HT-29 (cell line): ENCODE measurements at places on chromosomes 2 and 18. TPM values are rescaled to one million over a fixed set of nuclear protein-coding genes. Genes with fewer than 3 reads are reported as not detected.

GRCh38 chr2:107585851-107586250 lies 240.8 kb upstream of the RGPD4 start:
- no peak for DNase-seq

DNA sequence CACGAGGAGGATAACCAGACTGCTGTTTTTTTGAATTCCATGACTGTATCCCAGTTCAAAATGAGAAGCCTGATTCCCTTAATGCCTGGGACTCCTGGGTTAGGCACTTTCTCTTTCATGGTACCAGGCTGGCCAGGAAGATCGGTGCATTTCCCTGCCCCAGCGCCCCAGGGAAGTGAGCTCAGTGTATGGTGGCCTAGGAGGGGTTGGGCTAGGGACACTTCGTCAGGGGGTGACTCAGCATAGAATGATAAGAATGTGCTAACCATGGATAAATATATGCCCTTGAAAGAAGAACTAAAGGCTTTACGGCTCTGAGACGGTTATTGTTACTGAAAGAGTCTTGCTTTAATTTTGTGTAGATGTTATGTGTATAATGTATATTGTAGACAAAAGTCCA lies 27.5 kb upstream of the FAM237A start:
- no peak for DNase-seq

DNA sequence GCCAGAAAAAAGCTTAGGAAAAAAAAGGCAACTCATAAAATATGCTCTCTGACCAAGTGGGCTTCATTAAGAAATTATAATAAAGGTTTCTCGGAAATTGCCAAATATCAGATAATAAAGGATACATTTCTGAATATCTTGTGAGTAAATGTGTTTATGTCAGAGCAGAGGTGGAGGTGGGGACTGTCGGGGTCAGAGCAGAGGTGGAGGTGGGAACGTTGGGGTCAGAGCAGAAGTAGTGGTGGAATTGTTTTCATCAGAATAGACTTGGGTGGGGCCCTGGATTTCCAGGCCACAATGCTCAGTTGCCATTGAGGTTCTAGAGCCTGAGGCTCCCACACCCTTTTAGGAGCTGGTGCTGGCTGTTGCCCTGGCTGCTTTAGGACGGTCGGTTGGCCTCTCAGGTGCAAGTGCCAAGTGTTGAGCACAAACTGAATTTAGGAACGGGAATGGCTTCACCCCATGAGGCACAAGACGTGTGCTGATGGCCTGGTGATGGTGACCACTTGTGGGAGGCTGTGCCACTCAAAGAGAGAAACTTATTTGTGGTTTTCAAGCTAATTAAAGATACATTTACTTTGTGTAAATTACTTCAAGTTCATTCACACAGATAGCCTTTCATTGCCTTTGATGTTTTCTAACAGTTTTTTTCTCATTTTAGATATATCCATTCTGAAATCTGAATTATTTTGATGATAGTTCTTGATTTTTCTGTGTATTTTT lies 131.5 kb downstream of the ATP9B start:
- DNase-seq, result no peak

DNA sequence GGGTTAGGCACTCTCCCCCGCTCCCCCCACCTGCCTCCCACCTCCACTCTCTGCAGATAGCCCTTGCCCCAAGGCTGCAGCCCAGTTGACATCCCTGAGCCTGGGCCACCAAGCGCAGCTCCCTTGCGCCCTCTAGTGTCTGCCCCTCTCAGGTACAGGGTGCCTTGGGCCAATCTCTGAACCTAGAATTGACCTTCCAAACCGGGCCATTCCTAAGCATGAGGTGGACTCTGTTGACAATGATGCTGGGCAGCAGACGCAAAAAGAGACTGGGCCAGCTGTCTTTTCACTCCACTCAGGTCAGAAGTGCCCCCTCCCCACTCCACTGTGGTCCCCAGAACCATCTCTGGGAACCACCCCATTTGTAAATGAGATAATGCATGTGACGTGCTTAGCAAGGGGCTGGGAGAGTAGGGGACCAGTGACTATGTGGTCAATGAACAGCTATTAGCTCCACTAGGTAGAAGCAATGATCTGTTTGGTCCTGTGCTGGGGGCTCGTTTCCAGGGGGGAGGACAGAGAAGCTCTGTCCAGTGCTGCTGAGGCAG lies 43.3 kb upstream of the PLB1 start:
- peak; percentile 77 for DNase-seq

The RNF125 gene
- total RNA-seq, result 1.7 and 2.1 TPM in 2 replicates

The LINC00305 gene
- total RNA-seq, result not detected in 2 replicates

The AGXT gene
- total RNA-seq, result 1.6 and 3.0 TPM in 2 replicates

GRCh38 chr2:46504685-46505471 lies 25.5 kb downstream of the TMEM247 start:
- DNase-seq, result no peak

DNA sequence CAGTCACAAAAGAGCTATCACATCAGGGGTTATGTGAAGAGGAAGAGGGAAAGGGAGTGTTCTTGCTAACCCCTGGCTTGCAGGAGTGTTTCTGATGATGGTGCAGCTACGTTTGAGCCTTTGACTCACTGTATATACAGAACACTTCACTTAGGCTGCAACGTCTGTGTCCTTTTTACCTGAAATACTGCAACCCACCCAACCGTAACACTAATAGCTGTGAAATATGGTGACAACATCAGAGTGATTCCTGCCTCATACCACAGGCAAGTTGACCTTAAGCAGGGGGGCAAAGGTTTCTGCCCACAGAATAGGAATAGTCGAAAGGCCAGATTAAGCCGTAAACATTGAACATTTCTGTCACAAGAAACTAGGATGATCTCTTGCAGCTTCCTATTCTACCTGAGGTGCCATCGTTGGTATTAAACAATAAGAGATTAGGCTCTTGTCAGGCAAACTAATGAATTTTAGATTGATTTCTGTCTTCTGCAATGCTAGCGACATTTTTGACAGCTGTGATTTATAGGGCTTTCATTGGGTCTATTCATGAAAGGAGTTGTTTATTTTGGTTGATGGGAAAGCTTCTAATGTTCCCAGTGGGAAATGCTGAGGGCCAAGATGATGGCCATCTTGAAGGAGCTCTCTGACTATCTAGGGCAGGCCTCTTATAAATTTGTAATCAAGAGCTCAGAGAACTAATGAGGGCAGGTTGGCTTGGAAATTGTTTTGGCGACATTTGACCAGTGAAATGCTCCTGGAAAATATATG lies 316.8 kb downstream of the PIK3C3 start:
- DNase-seq, result no peak

GRCh38 chr2:98771721-98772524 lies 41.0 kb upstream of the MGAT4A start:
- no peak for DNase-seq

GRCh38 chr2:152506843-152507242 lies 171.9 kb downstream of the FMNL2 start:
- DNase-seq, result no peak

The POTEF gene
- total RNA-seq, result 0.60 and 0.61 TPM in 2 replicates

- DNase-seq, result no peak
These were observed 28.2 kb downstream of the MAIP1 start for GRCh38 chr2:199983534-199983933.

The POTEJ gene
- total RNA-seq, result not detected in 2 replicates

The EFEMP1 gene
- total RNA-seq, result not detected in 2 replicates

DNA sequence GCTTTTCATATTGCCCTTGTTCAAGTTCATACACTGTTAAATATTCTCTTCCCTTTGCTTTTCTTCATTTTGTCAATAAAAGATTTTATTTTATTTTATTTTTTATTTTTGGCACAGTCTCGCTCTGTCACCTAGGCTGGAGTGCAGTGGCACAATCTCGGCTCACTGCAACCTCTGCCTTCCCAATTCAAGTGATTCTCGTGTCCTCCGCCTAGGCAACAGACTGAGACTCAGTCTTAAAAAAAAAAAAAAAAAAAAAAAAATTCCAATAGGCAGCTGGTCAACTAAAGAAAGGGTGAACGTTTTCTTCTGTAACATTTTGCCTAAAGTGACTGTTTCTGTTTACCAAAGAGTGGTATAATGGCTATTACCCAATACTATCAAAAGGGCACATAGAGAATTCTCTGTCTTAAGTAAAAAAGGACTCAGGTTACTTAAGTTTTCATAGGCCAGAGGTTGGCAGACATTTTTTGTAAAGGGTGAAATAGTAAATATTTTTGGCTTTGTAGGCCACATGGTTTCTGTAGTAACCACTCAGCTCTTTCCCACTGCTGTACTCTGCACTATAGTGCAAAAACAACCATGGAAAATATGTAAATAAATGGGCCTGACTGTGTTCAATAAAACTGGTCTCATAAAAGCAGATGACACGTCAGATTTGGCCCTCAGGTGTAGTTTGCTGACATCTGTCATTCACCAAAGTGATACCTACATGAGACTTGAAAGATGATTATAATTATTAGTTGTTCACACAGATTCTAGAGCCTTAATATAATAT lies 113.4 kb downstream of the MIB1 start:
- no peak for DNase-seq

DNA sequence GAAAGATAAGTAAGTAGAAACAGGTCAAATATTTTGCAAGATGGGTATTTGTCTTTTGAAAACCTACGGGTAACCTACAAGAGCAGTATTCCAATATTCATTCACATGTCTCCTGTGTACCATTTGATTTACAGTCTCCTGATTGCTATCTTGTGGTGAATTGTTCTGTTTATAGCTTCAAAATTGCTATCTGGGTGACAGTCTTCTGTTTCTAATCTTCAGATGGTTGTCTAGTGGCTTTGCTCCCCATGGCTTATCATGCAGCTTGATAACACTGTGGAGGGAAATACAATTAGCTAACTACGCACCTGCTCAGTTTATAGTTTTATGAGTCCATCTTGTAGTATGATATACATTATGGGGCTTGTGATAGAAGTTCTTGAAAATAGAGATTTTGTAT lies 816.8 kb downstream of the CPS1 start:
- no peak for DNase-seq

GRCh38 chr2:176566496-176566895 lies 297.3 kb downstream of the MTX2 start:
- no peak for DNase-seq

- no peak for DNase-seq
These were observed 49.4 kb upstream of the PKDCC start for GRCh38 chr2:41998186-41999127.

- no peak for DNase-seq
These were observed 245.5 kb upstream of the CXCR4 start for GRCh38 chr2:136363470-136363869.

- DNase-seq, result peak; percentile 54
These were observed 13.2 kb downstream of the ZNF804A start for GRCh38 chr2:184611361-184612085.

The SP9 gene
- total RNA-seq, result not detected in 2 replicates

- DNase-seq, result no peak
These were observed 7.7 kb downstream of the GBX2 start for GRCh38 chr2:236160366-236161081.

DNA sequence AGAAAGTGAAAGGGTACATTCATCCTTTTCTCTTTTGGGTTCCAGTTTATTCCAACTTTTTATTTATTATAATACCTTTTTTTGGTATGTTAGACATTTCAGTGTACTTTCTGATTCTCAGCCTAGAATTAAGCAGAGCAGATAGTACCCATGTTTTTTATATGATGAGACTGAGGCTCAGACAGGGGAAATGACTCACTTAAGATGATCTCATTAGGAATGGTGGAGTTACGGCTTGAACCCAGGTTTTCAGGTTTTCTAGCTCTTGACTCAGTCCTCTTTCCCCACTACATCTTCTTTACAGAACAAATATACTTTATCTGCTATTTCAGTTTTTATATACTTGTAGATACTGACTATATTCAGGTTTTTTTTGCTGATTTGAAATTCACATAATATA lies 51.7 kb upstream of the OTX1 start:
- no peak for DNase-seq

DNA sequence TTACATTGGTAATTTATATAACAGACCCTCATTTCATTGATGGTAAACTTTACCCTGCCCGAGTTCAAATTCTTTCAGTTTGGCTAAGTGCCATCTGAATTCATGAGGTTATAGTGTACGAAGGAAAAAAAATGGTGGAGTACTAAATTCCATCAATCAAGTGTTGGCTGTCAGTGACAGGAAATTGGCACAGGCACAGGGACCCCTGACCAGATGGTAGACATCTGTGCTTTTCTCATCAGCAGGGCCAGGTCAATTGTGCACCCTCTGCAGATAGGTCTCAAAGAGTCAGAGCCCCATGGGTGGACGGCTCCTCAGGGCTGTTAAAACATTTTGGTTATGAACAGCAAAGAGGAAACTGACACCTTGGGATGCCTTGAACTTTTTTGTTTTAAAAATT lies 439.2 kb downstream of the SETBP1 start:
- DNase-seq, result no peak

DNA sequence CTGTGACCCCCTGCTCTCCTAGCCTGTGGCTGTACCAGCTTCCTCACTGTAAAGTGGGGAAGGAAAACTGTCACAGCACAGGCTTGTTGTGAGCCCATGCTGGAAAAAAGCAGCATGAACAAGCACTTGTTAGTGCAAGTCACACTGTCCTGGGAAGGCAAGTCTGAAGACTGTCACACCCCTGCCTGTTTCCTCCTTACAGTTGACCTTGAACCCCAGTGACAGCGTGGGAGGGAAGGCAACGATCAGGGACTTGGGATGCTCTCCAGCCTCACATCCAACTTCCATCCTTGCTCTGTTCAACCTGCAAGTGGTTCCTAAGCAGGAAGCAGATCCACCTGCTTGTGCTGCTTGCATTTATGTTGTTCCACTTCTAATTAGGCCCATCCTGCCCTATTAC lies 311.3 kb upstream of the KLHL29 start:
- no peak for DNase-seq

- no peak for DNase-seq
These were observed 9.1 kb upstream of the FBLN7 start for GRCh38 chr2:112129060-112129459.

GRCh38 chr18:62894681-62895390 lies 179.5 kb downstream of the PHLPP1 start:
- no peak for DNase-seq

The EXOC6B gene
- total RNA-seq, result 0.89 and 6.3 TPM in 2 replicates

GRCh38 chr18:22683196-22683676 lies 249.9 kb upstream of the RBBP8 start:
- DNase-seq, result peak; percentile 98

GRCh38 chr2:235055891-235056516 lies 104.2 kb downstream of the SH3BP4 start:
- peak; percentile 65 for DNase-seq

The EVX2 gene
- 0.03 TPM in 1 of 2 replicates, not detected in the other for total RNA-seq

The AP1S3 gene
- 14.1 and 16.3 TPM in 2 replicates for total RNA-seq

The GLS gene
- total RNA-seq, result 25.2 and 27.7 TPM in 2 replicates

The TCF4 gene
- total RNA-seq, result 0.18 and 0.58 TPM in 2 replicates

GRCh38 chr2:181690860-181691259 lies 10.5 kb upstream of the NEUROD1 start:
- DNase-seq, result no peak

The MAT2A gene
- total RNA-seq, result 168 and 205 TPM in 2 replicates
